ENCODE measurements at places on chromosomes 1 and 21. TPM values are rescaled to one million over a fixed set of nuclear protein-coding genes. Genes with fewer than 3 reads are reported as not detected.
A peak's percentile ranks its signal among the peaks of the same experiment; 100 is the strongest.

DNA sequence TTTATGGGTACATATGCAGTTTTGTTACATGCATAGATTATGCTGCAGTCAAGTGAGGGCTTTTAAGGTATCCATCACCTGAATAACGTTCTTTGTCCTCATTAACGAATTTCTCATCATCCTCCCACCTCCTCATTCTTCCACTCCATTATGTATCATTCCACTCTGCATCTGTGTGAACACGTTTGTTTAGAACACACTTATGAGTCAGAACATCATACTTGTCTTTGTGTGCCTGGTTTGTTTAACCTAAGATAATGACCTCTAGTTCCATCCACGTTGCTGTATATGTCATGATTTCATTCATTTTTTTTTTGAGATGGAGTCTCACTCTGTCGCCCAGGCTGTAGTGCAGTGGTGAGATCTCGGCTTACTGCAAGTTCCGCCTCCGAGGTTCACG, 6.7 kb upstream of the MPC2 start:
- DNase-seq, result no peak

- DNase-seq, result no peak
Measured at GRCh38 chr1:163980394-163980793, 578.6 kb upstream of the PBX1 start.

DNA sequence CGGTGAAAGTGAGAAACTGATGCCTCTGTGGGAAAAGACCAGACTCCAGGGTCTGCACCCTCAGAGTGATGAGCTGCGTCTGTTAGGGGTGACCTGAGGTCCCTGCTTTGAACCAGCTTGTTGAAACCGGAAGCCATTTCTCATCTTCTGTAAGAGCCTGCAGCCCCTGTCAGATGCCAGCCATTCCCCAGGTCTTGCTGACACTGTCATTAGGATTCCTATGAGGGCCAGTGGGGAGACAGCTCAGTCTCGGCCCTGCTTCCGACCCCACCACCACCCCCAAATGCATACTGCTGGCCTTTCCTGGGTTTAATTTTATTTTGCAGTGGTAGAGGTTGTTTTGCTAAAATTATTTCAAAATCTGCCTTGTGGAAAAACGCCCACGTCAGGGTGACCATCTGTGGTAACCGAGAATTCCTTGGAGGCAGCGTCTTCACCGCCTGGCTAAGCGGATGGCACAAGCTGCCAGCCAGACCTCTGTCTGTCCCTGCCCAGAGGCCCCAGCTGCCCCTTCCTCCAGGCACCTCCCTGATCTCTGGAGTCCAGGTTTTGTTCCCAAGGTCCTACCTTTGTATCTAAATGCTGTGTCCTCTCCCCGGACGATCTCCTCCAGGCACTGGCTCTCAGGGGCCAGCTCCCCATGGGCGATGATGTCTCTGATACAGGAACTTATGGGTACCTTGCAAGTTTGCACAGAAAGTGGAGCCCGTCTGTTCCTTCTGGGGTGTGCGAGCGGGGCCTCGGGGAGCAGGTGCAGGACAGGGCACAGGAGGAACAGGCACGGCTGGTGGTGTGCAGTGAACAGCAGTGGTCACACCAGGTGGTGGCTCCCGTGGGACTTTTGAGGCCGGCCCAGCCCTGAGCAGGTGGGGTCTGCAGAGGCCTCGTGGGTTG, 49.9 kb downstream of the PRKCZ start:
- no peak for DNase-seq

DNA sequence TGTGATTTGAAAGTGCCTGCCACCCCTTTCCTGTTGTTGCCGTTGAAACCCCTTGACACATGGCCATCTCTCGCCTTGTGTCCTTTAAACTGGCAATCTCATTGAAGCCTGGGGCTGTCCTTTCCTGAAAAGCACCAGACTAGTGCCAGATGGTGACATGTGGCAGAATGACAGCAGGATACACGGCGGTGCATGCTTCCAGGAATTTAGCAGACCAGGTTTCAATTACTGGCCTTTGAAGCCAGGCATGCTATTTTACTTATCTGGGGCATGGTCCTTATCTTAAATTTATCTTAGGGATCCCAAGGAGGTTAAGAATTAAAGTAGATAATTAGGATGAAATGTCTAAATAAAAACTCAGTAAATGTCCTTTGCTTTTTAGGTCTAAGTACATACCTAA, 15.2 kb downstream of the PLPPR4 start:
- no peak for DNase-seq

The GOLPH3L gene
- 16.0 TPM for total RNA-seq

- no peak for DNase-seq
Measured at GRCh38 chr1:23367451-23367790, 2.2 kb downstream of the ZNF436 start.

GRCh38 chr1:52590266-52590665, 11.9 kb upstream of the GPX7 start:
- no peak for DNase-seq

DNA sequence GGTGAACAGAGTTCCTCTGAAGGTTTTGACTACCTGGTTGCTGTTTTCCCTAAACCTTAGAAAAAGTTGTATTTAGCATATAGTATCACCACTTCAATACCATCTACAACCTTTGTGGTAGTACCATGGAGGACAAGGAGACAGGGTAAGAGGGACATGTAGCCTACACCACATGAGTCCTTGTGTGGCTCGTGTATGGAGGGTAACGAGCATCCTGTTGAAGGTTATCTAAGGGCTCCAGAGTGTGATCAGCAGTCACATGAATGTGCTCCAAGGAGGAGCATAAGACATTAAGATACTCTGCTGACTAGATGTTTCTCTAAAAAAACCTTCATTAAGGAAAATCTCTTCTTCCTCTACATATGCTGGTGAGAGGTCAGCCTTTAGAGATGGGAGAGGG, 67.3 kb downstream of the VCAM1 start:
- no peak for DNase-seq

DNA sequence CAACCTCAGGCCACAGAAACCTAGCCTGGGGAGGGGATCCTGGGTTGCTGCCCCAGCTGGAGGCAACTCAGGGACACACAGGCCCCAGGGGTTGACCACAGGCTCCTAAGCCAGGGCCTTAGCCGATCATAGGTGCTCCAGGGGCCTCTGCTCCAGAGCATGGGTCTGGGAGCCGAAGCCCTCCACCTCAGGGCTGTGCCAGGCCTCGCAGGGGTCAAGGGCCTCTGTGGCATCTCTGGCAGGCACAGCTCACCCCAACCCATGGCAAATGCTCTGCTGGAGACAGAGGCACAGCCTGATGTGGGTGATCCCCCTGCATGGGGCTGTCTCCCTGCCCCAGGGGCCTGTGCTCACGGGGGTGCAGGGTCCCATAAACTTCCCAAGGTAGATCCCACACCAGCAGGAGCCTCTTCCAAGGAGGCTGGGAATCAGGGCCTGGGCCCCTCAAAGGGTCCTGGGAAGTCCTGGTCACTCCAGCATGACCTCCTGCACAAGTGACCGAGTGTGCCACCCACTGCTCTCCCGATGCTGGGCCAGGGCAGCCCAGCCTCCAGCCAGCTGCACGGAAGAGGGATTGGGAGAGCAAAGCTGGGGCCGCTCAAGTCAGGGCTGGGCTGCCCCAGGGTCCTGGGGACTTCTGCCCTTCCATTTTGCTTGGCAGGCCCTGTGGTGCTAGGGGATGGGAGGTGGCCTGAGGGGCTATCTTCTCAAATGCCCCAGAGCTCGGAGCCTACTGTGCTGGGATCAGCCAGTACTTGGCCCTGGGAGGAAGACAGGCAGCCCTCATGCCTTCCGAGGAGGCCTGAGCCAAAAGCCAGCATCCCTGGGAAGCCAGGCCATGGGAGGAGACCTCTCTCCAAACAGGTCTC, 22.2 kb upstream of the PRSS38 start:
- DNase-seq, result no peak

The PROK1 gene
- total RNA-seq, result 1.8 TPM

DNA sequence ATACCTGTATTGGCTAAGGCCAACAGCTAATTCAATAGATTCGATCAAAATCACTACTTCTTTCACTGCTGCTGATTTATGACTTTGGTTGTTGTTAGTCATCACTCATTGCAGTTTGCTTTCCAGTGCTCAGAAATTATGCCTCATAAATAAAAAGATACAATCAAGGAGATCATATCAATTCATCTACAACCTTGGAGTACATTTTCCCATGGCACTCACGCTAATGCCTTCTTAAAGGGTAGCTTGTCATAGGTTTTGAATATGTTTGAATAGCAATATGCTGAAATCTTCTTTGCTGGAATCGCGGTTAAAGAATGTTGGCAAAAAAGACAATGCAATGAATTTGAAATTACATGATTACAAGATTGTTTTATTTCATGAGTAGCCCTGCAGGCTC, 89.9 kb downstream of the KCTD3 start:
- no peak for DNase-seq

GRCh38 chr1:82778612-82779011, 977.9 kb downstream of the ADGRL2 start:
- no peak for DNase-seq

GRCh38 chr1:62318756-62319544, at the start of gene KANK4:
TSS of gene KANK4 (minus strand) at chr1:62319434. CDS start at chr1:62281564, 37,870 bp downstream.
- DNase-seq, result no peak

- no peak for DNase-seq
Measured at GRCh38 chr21:16563795-16564194, 834.0 kb downstream of the USP25 start.

The PYHIN1 gene
- total RNA-seq, result not detected

The PGBD5 gene
- total RNA-seq, result 1.2 TPM

The PAQR6 gene
- total RNA-seq, result not detected

GRCh38 chr1:156745881-156746280, 5.0 kb upstream of the MRPL24 start:
- no peak for DNase-seq

DNA sequence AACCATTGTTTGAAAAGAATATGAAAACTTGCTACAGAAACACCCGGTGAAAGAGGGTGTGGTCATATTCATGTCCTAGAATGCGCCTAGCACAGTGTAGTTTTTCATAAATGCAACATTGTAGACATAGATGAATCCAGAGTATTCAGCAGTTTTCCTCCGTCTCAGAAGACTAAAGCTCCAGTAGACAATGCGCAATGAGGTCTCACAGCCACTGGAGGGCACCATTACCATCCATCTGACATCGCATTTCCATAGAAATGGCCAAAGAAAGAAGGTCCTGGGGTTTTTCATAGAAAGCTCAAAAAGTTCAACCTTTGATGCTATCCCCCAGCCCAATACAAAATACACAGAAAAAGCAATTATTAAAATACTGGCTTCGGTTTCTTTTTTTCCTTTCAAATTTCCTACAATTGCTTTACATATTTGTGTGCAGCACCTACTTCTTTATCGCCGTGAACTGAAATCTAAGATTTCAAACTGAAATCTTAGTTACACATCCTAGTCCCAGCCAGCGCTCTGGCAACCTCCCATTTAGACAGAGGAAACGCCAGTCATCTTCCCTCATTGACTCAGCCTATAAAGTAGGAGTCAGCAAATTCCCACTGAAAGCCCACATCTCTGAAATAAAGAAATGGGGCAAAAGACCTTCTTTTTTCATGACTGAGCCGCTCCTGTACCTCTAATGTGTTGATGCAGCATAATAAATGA, 3.9 kb upstream of the CD58 start:
- DNase-seq, result no peak

- no peak for DNase-seq
Measured at GRCh38 chr1:8599646-8600212, 217.7 kb downstream of the RERE start.

The RCSD1 gene
- 7.2 TPM for total RNA-seq

The KRTAP13-2 gene
- not detected for total RNA-seq

- DNase-seq, result no peak
Measured at GRCh38 chr1:180926164-180926981, 13.7 kb downstream of the KIAA1614 start.

- DNase-seq, result no peak
Measured at GRCh38 chr21:38165466-38166172, 91.2 kb upstream of the KCNJ15 start.

The ZNF669 gene
- 2.0 TPM for total RNA-seq

DNA sequence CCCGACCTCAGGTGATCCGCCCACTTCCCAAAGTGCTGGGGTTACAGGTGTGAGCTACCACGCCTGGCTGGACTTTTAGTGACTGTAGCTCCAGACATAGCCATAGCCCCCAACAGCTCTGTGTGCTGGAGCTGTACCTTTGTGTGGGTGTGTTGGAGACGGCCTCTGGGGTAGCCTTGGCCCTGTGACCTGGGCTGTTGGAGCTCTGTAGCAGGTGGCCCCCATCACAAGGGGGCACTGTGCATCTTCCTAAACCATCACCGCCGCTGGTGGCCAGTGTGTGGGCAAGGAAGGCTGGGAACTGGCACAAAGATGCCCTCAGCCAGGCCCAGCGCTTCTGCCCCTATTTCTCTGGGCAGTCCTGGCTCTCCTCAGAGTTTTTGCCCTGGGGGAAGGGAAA, 38.4 kb upstream of the FOXO6 start:
- DNase-seq, result peak; percentile 75

The GPR61 gene
- total RNA-seq, result not detected

DNA sequence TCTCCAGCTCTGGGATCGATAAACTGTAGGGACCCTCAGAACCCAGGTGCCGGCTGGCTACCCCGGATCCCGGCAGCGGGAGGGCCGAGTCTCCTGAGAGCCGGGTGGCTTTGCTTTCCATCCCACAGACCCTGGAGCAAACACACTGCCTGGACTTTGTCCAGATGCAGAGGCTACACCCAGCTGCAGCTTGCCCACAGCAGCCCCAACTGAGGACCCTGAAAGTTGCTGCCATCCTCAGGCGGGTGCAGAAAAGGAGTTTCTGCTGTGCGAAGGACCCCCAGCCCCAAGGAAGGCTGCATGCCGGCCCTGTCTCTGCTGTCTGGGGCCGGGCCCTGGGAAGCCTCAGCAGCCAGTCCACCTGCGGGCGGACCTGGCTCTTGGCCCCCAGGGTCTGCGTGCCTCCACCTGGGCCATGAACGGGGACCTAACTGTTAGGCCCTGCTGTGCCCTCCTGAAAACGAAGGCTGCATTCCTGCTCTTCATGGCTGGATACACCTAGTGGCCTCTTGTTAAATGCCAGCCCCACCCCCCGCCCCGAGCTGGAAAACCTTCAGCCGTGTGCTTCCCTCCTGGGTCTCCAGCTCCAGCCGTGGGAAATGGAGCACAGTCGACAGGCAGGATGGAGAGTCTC, 97.5 kb upstream of the ARHGEF16 start:
- DNase-seq, result no peak

- no peak for DNase-seq
Measured at GRCh38 chr1:246271516-246271915, 235.6 kb downstream of the SMYD3 start.

DNA sequence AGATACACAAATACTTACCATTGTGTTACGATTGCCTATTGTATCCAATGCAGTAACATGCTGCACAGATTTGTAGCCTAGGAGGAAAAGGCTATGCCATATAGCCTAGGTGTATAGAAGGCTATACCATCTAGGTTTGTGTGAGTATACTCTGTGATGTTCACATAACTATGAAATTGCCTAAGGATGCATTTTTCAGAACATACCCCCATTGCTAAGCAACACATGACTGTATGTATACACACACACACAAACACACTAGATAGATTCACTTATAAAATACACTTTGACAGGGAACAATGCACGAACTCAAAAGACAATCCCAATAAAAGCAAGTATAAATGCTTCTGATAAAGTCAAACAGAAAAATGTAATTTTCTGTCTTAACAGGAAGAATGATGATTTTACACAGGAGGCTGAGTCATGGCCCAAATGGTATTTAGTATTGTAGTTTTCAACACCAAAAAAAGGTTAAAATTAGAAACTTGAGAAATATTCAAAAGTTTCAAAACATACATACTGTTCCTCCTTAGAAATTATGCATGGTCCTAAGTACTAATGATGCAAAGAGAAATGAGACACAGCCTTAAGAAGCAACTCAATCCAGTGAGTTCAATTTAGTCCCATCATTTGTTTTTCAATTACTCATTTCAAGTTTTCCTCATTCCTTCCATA, 12.2 kb downstream of the FH start:
- DNase-seq, result no peak

GRCh38 chr1:5318143-5318816, 663.9 kb downstream of the AJAP1 start:
- no peak for DNase-seq

The LCE3D gene
- not detected for total RNA-seq

Data from gastrocnemius medialis (tissue), 4 donors.